ENCODE measurements at places on chromosomes 4 and X. TPM values are rescaled to one million over a fixed set of nuclear protein-coding genes. Genes with fewer than 3 reads are reported as not detected.

The TRIML2 gene
- 9.6 TPM for total RNA-seq

The PCDH18 gene
- under 0.01 TPM for total RNA-seq

The MAGEA2B gene
- not detected for total RNA-seq

The LNX1 gene
- 1.6 TPM for total RNA-seq

The TKTL2 gene
- total RNA-seq, result not detected

The FAM241A gene
- total RNA-seq, result 14.6 TPM

The NOA1 gene
- 25.4 TPM for total RNA-seq
